Camera-type eye (tissue), 1 donor: ENCODE measurements at places on chromosomes 16 and 17. TPM values are rescaled to one million over a fixed set of nuclear protein-coding genes. Genes with fewer than 3 reads are reported as not detected.

Gene NOL11
- 65.5 TPM for total RNA-seq

Gene RPH3AL
- 7.3 TPM for total RNA-seq

Gene CFAP119
- total RNA-seq, result 4.6 TPM

Gene CNGB1
- 50.7 TPM for total RNA-seq

Gene ODAD4
- 2.9 TPM for total RNA-seq

Gene AANAT
- total RNA-seq, result 18.0 TPM

Gene EME2
- 16.1 TPM for total RNA-seq

Gene NECAB2
- 7.3 TPM for total RNA-seq

Gene CLEC10A
- 3.3 TPM for total RNA-seq

Gene KRTAP4-6
- total RNA-seq, result not detected

Gene HOXB6
- total RNA-seq, result not detected

Gene ATP1B2
- total RNA-seq, result 62.5 TPM

Gene TVP23A
- 10.6 TPM for total RNA-seq

Gene CBX2
- 13.8 TPM for total RNA-seq

Gene GCGR
- 0.27 TPM for total RNA-seq

Gene AXIN2
- 21.7 TPM for total RNA-seq

Gene AGRP
- not detected for total RNA-seq

Gene SOCS1
- total RNA-seq, result 5.0 TPM

Gene CLEC18A
- total RNA-seq, result 6.9 TPM

Gene SPATA32
- total RNA-seq, result not detected

Gene ITGB4
- 19.5 TPM for total RNA-seq

Gene CHST5
- 1.6 TPM for total RNA-seq

Gene CTRB2
- not detected for total RNA-seq

Gene APOBR
- 0.60 TPM for total RNA-seq

Gene ABCA8
- 66.8 TPM for total RNA-seq

Gene EVI2B
- total RNA-seq, result 2.5 TPM

Gene GNG13
- total RNA-seq, result 3.8 TPM

Gene GUCY2D
- total RNA-seq, result 26.8 TPM

Gene REXO5
- 9.1 TPM for total RNA-seq

Gene GPRC5B
- 57.1 TPM for total RNA-seq

Gene SMIM36
- 3.7 TPM for total RNA-seq

Gene SLC7A6
- 36.8 TPM for total RNA-seq

Gene SDR42E2
- total RNA-seq, result not detected

Gene TEKT3
- 3.1 TPM for total RNA-seq

Gene LDHD
- total RNA-seq, result 6.6 TPM

Gene TBC1D3E
- total RNA-seq, result not detected

Gene FDXR
- 4.1 TPM for total RNA-seq

Gene SOX9
- total RNA-seq, result 83.6 TPM

Gene C16orf86
- total RNA-seq, result 4.7 TPM

Gene ZNF423
- total RNA-seq, result 35.2 TPM

Gene DLG4
- 194 TPM for total RNA-seq
